ENCODE measurements at places on chromosomes 2 and 18.

DNA sequence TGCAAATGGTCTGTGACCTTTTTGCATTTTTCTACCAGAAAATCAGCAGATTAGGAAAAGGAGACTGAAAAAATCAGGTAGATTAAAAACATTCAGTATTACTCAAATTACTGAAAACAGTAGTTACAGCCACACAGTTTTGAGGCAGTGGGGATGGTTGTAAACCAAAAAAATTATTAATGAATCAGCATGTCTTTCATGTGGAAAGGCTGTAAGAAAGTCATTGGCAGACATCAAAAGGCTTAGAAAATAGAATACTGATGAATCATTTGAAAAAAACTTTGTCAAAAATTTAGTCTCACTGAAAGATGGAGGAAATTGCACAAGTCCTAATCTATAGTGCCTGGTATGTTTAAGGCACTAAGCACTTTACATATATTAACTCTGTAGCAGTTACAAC is 133.9 kb upstream of the GCFC2 start:
- peak; percentile 47 for DNase-seq

DNA sequence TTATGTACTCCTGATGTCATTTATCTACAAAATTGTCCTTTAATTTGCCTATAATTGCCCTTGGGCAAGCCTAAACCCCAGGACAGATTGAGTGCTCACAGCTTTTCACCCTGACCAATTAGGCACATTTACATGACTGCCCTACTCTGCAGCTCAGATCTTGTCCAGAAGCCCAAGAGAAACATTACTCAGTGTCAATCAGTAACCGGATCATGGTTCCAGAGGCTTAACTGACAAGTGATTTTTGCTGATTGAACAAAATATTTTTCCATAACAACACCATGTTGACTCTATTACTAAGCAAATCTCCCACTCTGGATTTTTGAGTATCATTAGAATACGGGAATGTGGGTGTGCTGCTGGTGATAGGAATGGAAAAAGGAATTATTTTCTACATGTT is 465.4 kb upstream of the TNP1 start:
- no peak for DNase-seq

DNA sequence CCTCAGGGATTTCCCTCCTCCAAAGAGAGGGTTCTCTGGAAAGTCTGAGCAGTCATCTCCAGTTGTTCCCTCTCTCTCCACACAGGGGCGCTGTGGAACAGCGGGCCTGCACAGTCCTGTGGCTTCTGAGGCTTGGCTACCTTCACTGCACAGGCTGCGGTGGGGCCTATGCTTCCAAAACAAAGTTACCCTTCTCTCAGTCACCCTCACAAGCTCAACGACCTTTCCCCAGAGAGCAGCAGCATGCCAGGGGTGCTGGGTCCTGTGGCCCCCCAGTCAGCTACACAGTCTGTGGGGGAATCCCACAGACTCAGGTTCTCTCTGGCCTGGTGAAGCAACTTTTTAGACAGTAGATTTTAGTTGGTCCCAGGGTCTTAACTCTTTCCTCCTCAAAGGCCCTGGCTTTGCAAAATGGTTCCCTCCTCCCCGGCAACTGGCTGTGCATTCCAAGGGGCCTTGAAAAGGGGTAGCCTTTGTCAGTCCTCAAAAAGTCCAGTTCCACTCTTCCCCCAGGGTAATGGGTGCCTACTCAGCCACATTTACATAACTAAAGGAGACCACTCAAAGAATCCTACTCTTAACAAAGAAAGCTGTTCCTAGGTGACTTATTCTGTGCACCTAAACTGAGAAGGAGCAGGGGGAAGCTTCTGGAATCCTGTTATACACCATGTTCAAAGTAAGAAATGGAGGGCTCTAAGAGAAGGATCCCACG is 14.9 kb downstream of the B3GNT7 start:
- DNase-seq, result no peak

DNA sequence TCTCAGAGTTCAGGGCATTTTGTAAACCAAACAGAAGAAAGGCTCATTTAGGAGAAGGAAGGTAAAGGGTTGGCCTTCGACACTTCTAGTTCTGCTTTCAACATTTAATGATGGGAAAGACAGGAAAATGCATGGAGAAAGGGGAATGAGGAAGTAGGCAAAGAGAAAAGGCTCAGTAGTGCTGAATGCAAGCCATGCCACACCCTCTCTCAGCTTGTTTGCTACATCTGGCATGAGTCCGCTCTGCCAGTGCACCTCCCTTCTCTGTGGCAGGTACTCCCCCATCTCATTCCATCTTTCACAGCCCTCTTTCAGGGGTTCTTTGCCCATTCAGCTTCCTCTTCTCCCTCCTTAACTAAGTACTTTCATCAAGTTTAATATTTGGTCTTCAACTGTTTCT is 120.9 kb upstream of the ITGB6 start:
- DNase-seq, result no peak

GRCh38 chr2:71477231-71477691 is 23.9 kb downstream of the DYSF start:
- DNase-seq, result no peak

DNA sequence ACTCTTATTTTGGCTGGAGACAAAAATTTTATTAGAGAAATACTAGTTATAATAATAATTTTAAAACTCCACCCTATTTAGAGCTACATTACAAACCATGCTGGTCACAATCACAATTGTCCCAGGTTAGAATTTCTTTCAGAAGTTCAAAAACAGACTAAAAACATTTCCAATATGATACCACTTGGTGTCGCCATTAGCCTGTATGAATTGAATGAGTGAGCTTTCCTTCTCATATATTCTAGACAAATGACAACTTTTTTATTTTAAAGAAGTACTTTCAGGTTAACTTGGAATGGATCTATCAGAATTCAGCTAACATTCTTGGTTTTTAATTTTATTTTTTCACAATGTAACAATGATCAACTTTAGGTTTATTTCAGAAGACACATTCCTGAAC is 48.0 kb downstream of the SERPINB8 start:
- no peak for DNase-seq

All from HS-5 (cell line).